ENCODE measurements at places on chromosomes 2 and 18.

- no peak for DNase-seq
These were observed 40.7 kb upstream of the NT5C1B start for GRCh38 chr2:18630101-18630500.

DNA sequence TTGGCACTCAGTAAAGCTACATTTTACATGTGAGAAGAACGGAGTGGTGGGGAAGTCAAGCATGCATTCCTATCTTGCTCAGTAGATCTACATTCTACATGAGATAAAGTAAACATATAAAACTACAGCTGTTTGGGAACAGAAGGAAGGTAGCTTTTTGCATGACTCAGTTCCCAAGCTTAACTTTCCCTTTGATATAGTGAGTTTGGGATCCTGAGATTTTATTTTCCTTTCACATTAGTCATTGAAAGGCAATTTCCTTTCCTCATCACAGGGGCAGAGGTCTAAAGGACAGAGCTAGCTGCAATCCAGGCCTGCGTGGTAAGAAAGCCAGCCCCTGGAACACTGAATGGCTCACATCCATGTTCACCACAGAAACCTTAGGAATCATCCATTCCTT, 257.2 kb downstream of the SRBD1 start:
- no peak for DNase-seq

GRCh38 chr2:106624787-106625380, 137.7 kb downstream of the CD8B2 start:
- no peak for DNase-seq

DNA sequence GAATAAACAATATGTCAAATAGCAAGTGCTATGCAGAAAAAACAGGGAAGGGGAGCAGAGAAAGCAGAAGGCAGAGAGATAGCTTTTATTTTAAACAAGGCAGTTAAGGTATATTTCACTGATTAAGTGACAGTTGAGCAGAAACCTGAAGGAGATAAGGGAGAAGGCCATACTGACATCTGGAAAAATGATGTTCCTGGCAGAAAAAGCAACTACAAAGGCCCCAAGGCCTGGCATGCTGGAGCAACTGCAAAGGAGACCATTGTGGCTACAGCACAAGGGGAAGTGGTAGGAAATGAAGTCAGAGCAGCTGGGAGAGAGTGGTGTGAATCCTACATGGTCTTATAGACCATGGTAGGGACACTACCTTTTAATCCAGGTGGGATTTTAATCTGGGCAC, 8.9 kb upstream of the PCBP1 start:
- no peak for DNase-seq

- no peak for DNase-seq
These were observed 56.5 kb downstream of the PLA2R1 start for GRCh38 chr2:160005908-160006307.

- peak; percentile 55 for DNase-seq
These were observed 42.4 kb upstream of the FIGN start for GRCh38 chr2:163778045-163778781.

GRCh38 chr2:100198461-100199230, 56.3 kb upstream of the AFF3 start:
- peak; percentile 60 for DNase-seq

GRCh38 chr18:45785134-45785533, 40.3 kb upstream of the SIGLEC15 start:
- DNase-seq, result no peak

- peak; percentile 77 for DNase-seq
These were observed 570.1 kb downstream of the PLCL1 start for GRCh38 chr2:198374375-198375082.

GRCh38 chr2:234374150-234374508, 122.8 kb downstream of the ARL4C start:
- no peak for DNase-seq

DNA sequence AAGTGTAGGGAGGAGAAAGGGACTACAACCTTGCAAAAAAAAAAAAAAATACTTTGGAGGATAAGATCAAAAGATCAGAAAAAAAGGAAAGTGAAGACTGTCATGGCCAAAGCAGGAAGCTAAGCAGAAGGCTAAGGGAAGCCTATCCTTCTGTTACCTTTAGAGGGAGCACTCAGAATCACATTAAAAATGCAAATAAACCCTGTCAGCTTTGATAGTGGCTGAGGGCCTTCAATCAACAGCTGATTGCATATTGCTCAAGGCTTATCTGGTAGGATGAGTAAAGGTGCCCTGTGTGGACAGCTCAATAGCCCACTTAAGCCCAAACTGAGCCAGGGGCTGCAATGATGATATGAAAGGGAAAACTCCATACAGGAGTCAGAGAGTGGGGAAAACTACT, 1021.2 kb downstream of the LRP1B start:
- DNase-seq, result peak; percentile 81

- no peak for DNase-seq
These were observed 155.5 kb downstream of the TGIF1 start for GRCh38 chr18:3605486-3605952.

DNA sequence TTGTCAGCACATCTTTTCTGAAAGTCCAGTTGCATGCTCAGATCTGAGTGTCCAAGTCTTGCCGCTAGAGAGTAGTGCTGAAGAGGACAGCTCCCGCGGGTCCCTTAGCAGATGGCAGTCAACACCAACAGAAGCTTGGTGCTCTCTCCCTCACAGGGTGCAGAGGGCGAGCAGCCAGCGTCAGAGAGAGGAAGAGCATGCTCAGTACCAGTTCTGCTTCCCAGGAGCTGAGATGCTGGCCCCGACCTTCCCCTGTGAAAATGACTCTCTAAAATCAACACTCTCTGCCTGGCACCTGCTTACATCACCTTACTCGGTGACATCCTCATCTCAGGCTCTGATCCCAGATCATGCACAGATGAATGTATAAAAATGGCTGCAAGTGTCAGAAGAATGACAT, 86.0 kb upstream of the TWIST2 start:
- DNase-seq, result peak; percentile 36
